ENCODE measurements at places on chromosomes 4 and X.
A peak's percentile ranks its signal among the peaks of the same experiment; 100 is the strongest.

GRCh38 chr4:110472583-110473329 lies 3.2 kb upstream of the ENPEP start:
- no peak for DNase-seq

GRCh38 chr4:186910385-186910784 lies 186.7 kb upstream of the FAT1 start:
- no peak for DNase-seq

DNA sequence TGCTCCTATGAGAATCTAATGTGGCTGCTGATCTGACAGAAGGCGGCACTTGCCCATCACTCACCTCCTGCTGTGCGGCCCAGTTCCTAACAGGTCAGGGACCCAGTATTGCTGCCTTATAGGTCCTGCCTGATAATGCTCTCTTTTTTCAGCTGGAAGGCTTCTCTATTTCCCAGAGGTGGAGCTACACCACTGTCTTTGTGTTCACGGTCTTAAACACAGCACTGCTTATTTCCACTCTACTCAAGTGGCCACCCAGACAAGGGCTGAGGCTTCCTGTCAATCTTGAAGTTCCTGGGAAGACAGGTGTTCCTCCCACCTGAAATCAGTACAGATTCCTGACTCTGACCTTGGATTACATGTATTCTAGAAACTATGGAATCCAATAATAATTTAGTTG lies 270.6 kb downstream of the NR3C2 start:
- no peak for DNase-seq

DNA sequence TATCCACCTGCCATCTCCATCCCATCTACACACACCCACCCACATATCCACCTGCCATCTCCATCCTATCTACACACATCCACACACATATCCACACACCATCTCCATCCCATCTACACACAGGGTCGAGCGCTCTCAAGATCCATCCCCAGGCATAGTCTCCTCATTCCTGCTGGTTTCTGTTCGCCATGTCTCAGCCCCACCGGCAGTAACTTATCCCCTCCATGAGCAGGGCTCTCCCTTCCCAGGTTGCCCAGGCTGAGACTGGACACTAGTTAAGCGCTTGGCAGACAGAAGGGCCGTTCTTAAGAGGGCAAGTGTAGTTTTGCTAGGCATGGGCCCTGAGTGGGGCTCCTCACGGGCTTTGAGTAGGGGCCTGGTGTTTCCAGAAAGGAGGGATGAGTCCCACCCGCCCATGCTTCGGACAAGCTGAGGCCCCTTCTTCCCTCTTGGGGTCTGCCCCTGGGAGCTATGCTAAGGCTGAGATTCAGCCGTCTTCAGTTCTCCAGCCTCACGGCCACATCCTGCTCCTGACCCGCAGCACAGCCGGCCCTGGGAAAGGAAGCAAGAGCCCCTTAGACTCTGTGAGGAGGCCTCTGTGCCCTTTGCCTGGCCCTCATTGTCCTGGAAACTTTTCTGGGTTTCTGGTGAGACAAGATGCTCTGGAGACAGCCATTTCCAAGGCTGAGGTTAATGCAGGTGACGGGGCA lies 20.4 kb downstream of the TMEM271 start:
- DNase-seq: no peak

DNA sequence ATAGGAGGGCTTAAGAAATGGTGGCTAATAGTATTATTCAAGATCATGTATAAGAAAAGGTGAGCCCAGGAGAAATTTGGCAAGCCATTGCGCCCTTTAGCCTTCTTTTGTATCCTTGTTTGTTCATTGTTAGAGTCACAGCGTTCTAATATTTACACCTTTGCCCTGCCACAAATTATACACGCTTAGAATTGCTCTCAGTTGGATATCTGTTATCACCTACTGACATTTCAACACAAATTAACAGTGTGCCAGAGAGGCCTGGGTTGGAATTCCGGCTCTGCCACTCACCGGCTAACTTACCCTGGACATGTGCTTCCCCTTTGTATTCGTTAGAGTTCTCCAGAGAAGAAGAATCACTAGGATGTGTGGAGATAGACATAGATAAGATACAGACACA lies 148.7 kb upstream of the KIT start:
- no peak for DNase-seq

GRCh38 chrX:107935200-107935599 lies 47.0 kb downstream of the TEX13B start:
- no peak for DNase-seq

DNA sequence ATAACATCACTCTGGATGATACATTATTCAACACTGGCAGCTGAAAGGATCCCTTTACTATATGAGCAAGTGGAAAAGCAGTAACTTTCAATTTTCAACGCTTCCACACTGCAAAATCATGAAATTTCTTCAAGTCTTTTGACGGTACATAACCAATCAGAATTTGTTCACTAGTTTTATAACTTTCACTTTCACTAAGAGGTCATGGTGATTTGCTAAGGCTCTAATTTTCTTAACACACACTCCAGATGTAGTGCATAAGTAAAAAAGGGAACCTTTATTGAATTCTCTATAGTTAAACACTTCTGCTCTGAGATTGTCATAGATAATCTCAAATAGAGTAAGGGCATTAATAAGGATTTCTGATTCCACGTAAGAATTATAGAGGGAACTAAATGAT lies 4.1 kb downstream of the ARMCX2 start:
- no peak for DNase-seq

DNA sequence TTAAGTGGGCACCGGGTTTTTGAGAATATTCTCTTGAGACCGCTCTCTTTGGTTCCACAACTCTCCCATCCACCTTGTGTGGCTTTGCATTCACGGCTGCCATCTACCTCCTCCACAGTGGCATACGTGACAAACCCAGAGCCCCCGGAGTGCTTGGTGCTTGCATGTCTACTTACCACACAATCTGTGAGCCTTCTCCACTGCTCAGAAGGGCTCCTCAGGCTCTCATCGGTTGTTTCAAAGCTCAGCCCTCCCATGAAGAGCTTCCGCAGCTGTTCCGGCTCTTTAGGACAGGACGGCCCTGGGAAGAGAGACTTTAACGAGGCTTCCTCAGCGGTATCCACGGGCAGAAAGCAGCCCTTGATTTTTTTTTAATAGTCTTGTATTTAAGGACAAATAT lies 167.6 kb upstream of the ANK2 start:
- no peak for DNase-seq

DNA sequence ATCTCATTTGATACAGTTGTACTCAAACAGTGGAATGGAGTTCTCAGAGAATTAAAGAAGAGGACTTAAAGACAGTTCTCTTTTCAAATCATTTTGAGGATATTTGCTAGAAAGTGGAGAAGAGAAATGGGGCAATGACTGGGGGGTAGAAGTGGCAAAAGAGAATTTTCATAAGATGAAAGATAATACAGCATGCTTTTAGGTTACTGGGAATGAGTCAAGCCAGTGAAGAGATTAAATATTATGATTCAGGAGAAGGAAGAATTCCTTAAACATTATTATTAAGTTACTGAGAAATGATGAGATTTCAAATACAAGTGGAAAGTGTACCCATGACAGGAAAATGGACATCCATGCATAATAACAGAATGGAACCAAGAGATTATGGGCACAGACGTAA lies 219.0 kb upstream of the DKK2 start:
- no peak for DNase-seq

GRCh38 chrX:101385795-101386541 lies at the start of gene BTK:
TSS of gene BTK (minus strand) at chrX:101386191. CDS start at chrX:101375284, 10,907 bp downstream.
- no peak for DNase-seq

DNA sequence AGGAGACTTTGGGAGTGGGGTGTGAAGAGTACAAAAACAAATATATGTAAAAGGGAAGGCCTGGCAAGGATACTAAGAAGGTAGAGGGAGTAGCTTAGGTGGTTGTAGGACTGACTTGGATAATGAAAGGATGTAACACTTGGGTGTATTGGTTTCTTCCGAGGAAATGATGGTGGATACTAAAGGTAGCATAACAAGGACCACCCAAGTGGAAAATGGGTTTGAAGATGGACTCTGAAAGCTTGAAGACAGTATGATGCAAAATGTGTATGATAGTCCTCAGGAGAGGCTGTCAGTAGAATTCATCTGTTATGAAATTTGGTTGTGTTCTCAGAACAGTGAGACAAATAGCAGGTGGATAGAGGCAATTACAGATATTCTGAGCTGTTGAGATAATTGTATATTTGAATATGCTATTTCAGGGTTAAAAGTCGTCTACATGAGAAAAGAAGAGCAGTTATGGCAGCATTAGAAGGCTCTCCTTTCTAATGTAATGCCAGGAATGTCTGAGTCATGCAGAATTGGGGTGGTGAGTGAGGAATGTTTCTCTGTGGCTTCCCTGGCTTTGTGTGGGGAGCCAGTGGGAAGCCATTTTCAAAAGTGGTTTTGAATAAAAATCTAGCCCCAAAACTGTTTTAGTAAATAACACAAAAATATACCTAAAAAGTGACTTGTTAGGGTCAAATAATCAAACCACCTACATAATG lies 75.6 kb downstream of the FHIP1A start:
- DNase-seq: peak; percentile 1
